ENCODE measurements at places on chromosomes 7 and 10. TPM values are rescaled to one million over a fixed set of nuclear protein-coding genes. Genes with fewer than 3 reads are reported as not detected.

The DNAJC12 gene
- total RNA-seq, result 56.2 TPM

The CYP26C1 gene
- not detected for total RNA-seq

The SH2D4B gene
- total RNA-seq, result not detected

The CLDN12 gene
- 25.1 TPM for total RNA-seq

The PRSS2 gene
- total RNA-seq, result not detected

The ZNF438 gene
- total RNA-seq, result 1.9 TPM

The RPEL1 gene
- total RNA-seq, result not detected

The FAM20C gene
- 37.8 TPM for total RNA-seq

The TUBB8 gene
- not detected for total RNA-seq

Measured in A549 treated with CpdA at 1 μM for 4 hours (cell line).